ENCODE measurements at places on chromosomes 6 and 20.

DNA sequence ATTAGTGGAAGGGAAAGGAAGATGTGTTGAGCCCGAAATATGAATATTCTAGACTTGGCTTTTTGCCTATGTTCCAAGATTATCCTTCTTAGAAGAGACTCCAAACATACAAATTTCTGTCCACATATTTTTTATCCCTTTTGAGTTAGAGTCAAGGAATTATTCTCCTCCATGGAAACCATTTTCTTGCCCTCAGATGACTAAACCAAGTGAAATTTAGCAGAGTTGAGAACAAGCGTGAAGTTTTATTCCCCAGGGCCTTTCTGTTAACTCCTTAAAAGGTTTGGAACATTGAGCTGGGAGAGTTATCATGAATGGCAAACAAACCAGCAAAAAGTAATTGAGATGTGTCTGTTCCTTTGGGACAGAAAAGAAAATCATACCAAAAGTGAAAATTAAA is 286.1 kb upstream of the PLCB4 start:
- no peak for DNase-seq

GRCh38 chr6:43123461-43124314 is 47.4 kb upstream of the SRF start:
- no peak for DNase-seq

DNA sequence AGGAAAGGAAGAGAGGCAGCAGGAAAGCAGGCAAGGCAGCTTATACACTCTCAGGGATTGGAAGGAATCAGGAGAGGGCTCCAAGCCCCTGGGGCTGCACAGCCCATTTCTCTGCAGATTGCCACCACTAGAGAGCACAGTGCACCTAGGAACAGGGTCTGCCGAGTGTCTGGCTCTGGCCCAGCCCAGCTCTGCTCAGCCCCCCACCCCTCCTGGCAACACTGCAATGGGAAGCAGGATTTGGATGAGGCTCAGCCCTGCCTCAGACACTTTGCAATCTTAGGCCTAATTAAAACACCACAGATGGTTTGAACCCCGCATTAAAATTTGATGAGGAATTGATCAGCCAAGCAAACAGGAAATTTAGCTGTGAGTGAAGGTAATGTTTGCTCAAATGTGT is 252.7 kb downstream of the DHX35 start:
- DNase-seq = no peak

DNA sequence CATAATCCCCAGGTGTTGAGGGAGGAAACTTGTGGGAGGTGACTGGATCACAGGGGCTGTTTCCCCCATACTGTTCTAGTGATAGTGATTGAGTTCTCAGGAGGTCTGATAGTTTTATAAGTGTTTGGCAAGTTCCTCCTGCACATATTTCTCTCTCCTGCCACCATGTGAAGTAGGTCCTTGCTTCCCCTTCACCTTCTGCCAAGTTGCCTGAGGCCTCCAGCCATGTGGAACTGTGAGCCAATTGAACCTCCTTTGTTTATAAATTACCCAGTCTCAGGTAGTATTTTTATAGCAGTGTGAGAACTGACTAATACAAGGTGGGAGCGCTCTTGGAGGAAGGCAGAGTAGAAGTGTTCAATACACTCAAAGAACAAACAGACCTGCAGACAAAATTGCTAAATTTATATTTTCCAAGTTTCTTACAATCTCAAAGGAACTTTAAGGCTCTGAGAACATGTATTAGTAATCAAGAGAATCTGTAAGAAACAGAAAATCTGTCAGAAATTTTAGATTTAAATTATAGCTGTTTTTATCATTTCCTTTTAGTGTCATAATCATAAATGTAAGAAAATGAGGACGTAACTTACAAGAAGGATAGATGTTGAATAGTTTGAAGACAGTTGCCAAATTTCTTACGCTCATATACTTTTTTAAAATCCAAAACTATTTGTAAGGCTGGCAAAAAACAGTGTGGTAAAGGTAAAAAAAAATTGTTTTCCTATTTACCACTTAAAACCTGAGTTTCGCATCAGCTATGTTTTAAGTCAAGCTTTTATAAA is 77.7 kb downstream of the ASCC3 start:
- DNase-seq = no peak

- no peak for DNase-seq
Measured at GRCh38 chr6:2719093-2719455, 31.6 kb downstream of the MYLK4 start.

DNA sequence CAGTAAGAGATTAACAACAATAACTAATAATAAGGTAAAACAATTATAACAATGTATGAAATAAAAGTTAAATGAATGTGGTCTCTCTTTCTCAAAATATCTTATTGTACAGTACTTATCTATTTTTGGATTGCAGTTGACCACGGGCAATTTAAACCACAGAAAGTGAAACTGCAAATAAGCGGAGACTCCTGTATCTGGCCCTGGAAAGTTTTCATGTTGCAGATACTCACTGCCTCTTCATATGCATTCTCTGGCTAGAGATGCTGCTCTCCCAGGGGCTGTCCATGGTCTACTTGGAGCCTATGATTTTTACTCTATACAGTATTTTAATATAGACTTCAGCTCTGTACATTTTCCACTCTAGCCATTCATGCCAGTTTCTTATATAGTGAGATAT is 230.8 kb downstream of the FUT9 start:
- DNase-seq = no peak

DNA sequence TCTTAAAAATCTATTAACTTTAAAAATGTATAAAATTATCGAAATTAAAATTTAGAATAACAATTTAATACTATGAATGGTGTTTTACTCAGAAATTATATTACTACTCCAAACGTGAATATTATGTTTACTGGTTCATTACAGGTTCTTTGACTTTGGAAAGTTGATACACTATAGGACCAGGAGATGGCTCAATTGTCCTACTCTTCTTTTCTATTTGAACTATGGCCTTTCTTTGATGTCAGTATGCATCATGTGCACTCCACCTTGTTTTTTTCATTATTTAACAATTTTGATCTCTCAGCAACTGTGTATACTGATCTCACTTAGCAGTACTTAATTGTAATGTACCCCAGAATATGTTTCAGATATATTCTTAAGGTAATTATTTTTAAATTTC is 391.5 kb upstream of the MANEA start:
- DNase-seq = no peak

DNA sequence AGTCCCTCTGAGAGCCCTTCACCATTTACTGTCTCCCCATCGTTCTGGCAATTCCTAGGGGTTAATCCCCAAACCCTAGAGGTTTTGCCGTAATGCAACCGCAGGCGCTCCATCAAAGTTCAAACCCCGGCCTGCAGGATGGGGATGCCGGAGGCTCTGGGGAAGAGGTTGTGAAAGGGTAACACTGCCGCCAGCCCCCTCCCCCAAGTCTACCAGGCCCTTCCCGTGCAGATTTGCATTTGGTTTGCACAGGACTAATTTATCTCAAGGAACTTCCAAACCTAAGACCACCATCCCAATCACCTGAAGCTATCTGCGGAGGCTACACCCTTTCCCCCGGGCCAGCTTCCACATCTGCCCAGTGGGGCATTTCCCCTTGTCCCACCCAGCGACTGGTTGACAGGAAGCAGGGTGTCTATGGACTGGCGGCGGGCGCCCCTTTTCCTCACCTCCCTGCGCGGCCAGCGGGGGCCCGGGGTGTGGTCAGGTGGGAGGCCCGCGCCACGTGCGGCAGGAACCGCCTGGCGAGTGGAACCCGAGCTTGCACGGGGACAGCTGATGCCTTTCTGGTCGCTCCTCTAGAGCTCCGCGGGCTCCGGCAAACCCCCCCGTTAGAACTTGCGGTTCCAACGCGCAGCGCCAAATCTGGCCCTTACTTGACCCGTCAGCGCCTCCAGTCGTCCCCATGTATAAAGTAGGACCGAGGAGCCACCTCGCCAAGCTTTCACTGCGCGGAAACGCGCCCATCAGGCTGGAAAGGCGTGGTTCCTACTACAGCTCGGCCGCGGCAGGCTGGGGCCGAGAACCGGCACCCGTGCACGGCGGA is 9.4 kb upstream of the SLC4A11 start:
- DNase-seq = no peak

GRCh38 chr6:20572940-20573339 is 38.7 kb downstream of the CDKAL1 start:
- DNase-seq = no peak

GRCh38 chr6:158344534-158344933 is 32.3 kb downstream of the TULP4 start:
- DNase-seq = no peak

DNA sequence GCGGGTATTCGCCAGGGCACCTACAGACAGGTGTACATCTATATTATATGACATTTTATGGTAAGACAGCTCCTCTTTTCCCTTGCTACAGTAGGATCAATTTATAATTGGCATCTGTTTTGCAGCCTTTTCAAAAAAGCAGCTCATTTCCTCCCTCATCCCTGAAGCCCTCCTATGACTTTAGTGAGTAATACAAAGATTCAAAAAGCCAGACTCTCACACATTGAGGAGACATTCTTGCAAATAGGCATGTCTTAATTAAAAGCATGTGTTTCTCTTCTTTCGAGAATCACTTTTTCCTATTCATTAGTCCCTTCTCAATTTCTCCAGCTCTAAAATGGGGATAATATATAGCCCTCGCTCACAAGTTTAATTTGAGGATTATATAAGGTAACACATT is 283.4 kb downstream of the TBC1D7 start:
- DNase-seq = no peak

DNA sequence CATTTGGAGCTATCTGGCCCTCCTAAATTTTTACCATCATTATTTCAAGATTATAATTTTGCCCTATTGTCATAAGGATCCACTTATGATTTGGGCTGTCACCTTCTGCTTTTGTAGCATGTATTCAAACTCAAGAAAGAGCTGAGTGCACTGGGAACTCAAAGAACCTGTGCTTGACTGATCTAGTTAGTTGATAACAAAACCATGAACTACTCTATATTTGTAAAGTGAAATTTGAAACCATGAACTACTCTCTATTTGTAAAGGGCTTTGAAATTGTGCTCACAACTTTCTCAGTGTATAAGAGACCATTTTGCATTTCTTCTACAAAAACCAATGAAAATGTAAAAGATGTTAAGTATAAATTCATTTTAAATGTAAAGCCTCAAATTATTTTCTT is 77.5 kb upstream of the POPDC3 start:
- no peak for DNase-seq

DNA sequence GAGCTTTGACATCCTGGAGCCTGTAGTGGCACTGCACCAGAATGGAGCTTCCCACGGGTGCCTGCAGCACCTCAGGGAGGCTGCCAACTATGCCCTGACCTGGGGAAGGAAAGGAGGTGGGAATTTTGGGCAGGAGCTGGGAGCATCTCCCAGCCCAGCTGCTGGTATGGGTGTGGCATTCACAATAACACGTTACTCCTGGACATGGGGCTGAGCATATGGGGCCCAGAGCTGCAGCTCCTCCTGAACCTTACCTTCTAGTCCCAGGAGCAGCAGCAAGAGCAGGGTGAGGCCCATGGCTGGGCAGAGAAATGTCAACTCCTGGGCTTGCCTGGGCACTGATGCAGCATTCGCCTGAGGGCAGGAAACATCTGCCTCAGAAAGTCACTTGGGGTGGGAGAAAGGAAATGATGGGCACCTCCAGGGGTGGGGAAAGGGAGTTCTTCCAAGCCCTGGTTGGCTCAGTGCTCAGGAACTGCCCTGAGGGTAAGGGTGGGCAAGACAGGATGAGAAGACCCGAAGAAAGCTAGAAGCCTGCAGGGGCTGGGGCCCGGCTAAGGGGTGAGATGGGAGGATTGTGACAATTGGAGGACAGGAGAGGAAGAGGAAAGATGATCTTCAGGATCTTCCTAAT is at the start of gene TREML1:
Gene TREML1, minus strand, starts transcription at position 356 of the 634 bp plus-strand sequence. Its CDS starts 59 bp downstream, at position 297.
- DNase-seq = no peak

GRCh38 chr6:141824350-141824749 is 308.4 kb upstream of the GJE1 start:
- DNase-seq = no peak

- DNase-seq = peak; percentile 59
Measured at GRCh38 chr6:150068720-150069648, at the start of gene ULBP3. Gene ULBP3 (minus strand): TSS chr6:150069121. CDS start chr6:150069066, 55 bp downstream.

DNA sequence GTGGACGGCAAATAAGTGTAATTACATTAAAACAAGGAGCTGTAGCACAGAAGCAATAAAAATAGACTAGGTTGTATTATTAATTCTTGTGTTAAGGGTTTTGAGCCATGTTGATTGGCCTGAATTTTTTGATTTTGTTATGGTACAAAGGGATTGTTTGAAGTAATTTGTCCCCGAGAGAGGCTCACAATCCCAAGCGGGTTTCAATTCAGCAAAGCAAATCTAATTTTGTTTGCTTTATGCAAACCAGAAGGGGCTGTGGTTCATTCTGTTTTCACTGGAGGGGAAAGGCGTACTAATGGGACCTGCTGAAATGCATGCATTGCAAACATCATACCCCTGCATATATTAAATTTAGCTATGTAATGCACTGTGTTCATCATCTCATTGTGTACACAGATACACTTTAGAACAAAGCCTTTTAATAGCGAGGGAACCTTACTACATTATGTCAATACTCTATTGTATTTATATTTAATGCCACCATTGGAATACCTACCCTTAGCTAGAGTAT is 379.5 kb upstream of the POU3F2 start:
- no peak for DNase-seq

- DNase-seq = peak; percentile 9
Measured at GRCh38 chr6:42333612-42334011, 116.0 kb upstream of the MRPS10 start.

DNA sequence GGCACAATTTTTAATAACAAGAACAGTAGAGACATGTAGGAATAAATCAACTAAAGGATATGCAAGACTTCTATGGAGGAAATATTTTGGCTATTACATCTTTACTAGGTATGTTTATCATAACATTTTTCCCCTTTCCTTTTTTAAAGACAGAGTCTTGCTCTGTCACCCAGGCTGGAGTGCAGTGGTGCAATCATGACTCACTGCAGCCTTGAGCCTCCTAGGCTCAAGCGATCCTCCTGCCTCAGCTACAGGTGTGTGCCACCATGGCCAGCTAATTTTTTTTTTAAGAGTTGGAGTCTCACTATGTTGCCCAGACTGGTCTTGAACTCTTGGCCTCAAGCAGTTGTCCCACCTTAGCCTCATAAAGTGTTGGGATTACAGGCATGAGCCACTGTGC is 37.0 kb downstream of the AKAP7 start:
- no peak for DNase-seq

DNA sequence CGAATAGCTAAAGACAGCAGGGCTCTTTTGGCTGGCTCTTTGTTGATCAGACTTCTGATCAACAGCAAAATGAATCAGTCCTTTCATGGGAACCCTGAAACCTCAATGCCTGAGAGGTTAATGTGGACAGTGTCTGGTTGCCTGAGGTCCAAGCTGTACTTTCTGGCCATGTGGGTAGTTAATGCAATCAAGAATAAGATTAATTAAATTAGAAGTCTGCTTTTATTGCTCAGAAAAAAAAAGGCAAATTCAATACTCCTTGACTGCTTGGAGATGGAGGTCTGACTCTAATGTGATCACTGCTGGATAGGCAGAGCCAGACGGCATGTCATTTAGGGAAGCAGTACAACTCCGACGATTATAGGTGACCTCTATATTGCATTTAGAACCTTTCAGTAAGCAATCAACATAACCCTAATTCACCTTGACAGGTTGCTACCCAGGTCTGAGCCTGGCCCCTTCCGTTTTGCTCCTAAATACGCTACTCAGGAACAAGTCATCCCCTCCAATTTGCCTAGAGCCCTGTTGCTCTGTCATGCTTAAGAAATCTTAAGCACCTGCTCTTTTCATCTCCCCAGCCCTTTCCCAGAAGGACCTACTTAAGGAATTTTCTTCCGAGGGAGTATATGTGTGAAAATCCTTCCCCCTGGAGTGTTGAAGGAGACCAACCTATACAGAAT is 370.0 kb upstream of the SPTLC3 start:
- DNase-seq = no peak
